Hepatocyte (in vitro differentiated cells): ENCODE measurements at places on chromosomes 4 and X.

DNA sequence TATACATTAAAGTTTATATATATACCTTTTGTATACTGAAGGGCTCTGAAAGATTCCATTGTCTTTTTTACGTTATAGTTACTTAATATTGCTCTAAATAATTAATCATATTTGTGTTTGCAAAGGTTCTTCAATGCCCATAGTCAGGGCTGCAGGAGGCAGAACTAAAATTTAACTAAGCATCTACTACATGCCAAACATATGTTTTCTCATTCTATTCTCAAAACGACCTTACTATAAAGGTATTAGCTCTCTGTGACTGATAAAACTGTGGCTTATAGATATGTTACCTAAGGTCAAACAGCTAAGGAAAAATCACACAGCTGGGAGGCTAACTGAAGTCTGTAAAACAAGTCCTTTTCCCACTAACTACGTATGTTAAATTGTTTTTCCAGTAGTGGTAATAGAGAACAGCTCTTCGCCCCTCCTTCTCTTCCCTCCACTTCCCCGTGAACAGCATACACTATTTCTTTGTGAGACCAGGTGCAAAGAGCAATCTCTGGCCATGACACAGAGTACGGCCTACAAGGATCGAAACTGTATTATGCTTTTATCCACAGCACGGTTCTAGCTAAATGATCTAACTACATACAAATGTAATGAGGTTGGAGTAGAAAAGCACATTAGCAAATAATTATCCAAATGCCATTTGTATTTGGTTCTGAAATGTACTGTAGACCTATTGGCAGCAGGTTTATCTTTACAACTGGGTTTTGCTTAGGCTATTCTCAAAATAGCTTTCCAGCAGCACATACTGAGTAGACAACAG, 1.7 kb downstream of the CNOT6L start:
- DNase-seq = peak; percentile 57

GRCh38 chr4:48193096-48193836, 59.2 kb upstream of the TXK start:
- no peak for DNase-seq

GRCh38 chr4:57095956-57096355, 14.2 kb downstream of the IGFBP7 start:
- no peak for DNase-seq

DNA sequence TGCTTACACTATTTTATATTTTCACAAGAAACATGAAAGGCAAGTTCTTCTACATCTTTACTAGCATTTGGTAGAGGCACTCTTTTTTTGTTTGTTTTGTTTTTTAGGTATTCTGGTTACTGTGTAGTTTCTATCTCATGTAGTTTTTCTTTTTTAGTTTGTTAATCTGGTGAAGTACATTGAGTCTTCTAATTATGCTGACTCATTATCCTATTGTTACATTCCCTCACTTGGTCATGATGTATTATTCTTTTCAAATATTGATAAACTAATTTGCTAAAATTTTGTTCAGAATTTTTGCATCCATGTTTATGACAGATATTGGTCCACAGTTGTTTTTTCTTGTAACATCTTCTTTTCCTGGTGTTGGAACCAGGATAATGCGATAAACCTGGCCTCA, 4.7 kb downstream of the GK2 start:
- DNase-seq = no peak

GRCh38 chr4:53584658-53585057, 6.6 kb downstream of the LNX1 start:
- DNase-seq = no peak

GRCh38 chrX:103615781-103616371, 8.1 kb downstream of the TCEAL3 start:
- no peak for DNase-seq

- DNase-seq = peak; percentile 25
These were observed 510 bp downstream of the HMGB3 start for GRCh38 chrX:150983521-150984168.

DNA sequence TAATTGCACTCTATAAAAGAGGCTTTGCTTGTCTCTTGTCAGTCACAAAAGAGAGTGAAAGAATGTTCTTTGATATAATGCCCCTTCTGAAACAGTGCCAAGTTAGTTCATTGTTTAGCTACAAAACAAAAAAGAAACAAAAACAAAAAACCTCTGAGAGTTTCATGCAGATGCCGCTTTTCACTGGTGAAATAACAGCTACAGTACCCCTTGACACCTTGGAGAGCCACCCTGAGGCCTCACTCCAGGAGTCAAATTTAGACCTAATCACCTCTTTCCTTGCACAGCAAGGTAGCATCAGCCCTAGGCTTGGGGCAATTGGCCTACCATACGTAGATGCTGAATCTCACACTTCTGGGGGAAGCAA, 185.2 kb downstream of the UNC5C start:
- DNase-seq = no peak

DNA sequence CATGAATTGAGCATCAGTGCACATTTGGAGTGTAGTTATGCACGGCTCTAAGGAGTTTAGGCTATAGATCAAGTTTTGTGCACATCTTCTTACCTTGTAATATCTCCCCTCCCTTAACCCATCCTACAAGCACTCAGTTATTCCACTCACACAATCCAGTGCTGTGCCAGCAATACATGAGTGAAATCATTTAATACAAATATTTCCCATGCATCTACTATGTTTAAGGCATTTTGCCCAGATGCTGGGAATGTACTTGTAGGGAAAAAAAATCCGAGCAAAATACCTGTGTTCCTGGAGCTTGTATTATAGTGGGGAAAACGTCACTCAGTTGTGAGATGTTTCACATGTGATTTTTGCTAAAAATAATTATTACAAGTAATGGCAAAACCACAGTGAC, 191.6 kb upstream of the LDB2 start:
- no peak for DNase-seq

DNA sequence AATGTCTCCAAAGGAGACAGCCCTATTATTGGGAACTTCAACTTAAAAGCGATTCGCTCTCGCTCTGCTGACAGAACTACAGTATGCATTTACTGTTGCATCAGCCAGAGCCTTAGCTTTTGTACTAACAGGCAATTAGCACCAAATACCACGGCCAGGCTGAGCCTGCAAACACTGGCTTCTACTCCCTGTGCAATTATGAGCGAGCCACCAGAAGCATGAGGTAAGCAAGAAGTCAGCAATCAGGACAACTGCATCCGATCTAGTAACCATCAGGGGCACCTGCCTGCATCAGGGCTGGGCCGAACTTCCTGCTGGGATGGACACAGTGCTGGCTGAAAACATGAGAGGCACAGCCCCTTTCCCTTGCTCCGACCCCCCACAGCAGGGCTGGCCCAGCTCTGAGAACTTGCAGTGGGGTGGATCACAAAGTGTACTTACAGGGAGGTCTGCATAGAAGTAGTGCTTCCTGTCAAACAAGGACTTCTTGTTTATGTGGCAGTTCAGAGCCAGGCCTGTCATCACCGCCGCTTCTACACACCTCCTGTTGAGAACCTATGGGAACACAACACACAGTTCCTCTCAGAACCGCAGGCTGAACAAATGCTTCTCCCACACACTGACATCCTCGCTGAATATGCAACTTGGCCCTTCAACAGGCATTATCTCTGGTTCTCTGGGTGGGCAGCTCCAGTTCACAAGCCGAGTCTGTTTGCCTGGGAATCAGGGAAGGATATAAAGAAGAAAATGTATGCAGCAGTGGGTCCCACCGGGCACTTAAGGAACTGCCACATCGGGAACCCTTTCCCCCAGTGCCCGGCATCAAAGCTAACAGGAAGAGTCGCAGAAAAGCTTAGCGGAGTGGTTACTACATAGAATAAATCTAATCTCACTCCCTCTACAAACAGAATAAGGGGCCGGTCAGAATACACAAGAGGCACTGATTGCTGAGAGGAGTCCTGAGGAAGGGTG, 41.5 kb downstream of the GATB start:
- DNase-seq = no peak

- DNase-seq = no peak
These were observed 3.4 kb upstream of the MAML3 start for GRCh38 chr4:140157341-140157740.

- no peak for DNase-seq
These were observed 147.3 kb upstream of the CLNK start for GRCh38 chr4:10831727-10832408.

- DNase-seq = no peak
These were observed 261.8 kb downstream of the DHX15 start for GRCh38 chr4:24322511-24322910.

DNA sequence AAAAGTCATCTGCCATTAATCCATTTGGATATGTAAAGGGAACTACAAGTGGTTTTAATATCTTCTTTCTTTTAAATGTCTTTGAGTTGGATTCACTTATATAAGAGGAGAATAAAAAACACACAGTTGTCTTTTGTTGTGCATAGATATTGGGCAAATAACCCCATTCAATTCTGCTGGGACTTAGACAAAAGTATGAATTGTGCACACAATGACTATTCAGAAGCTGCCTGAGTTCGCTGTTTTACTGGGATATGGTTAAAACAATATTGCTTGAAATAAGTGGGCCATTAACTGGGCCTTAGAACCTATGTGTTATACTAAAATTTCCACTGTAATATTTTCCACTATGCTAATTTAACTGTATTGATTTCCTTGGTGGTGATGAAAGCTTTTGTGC, 71.7 kb downstream of the PCYT1B start:
- DNase-seq = no peak

GRCh38 chr4:107757283-107757682, 37.2 kb upstream of the PAPSS1 start:
- DNase-seq = no peak

- no peak for DNase-seq
These were observed 39.7 kb downstream of the CORIN start for GRCh38 chr4:47798165-47798564.

- no peak for DNase-seq
These were observed 362.5 kb upstream of the TRAM1L1 start for GRCh38 chr4:117447925-117448324.

DNA sequence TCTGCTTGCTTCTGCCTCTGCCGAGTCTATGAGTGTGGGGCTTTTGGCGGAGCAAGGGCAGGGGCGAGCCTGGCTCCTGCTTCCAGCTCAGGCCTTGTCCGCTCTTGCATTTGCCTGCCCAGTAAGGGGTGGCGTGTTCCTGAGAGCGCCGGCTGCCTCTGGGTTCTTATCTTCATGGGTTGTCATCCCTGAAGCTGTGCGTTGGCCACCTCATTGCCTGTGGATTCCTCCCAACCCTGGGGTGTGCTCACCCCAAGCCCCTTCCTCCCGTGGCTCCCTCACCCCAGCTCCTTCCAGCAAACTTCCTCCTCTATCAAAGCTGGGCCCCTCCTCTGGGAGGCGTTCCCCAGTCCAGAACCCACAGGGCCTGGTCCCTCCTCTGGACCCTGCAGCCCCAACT, 17.5 kb downstream of the SH3BP2 start:
- DNase-seq = no peak

- peak; percentile 18 for DNase-seq
These were observed 19.5 kb downstream of the SMPX start for GRCh38 chrX:21738210-21738949.

- no peak for DNase-seq
These were observed 17.9 kb downstream of the COQ2 start for GRCh38 chr4:83266689-83267088.

GRCh38 chr4:74158466-74159142, 686 bp downstream of the MTHFD2L start:
- no peak for DNase-seq

GRCh38 chr4:76821641-76822040, 76.3 kb downstream of the SOWAHB start:
- DNase-seq = no peak

GRCh38 chrX:9189286-9189685, 155.4 kb upstream of the FAM9B start:
- no peak for DNase-seq

DNA sequence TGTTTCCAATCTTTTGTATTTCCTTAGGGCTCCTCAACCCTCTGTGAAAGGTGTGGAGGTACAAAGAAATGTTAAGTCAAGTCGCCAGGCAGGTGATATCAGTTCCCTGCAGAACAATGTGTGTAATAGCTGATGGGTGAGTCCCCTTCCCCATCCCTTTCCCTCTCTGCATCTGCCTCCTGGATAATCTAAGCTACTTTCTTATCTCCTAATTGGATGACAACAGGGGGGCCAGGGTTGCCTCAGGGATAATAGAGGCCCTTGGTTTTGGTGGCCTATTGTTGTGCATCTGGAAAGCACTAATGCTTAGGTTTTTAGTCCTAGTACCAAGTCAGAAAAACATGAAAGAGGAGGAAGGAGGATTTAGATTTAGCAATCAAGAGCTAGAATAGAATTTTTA, 29.1 kb downstream of the MAGED1 start:
- no peak for DNase-seq

GRCh38 chr4:150126864-150127203, 48.6 kb downstream of the DCLK2 start:
- no peak for DNase-seq

GRCh38 chr4:112704991-112705845, 68.3 kb downstream of the LARP7 start:
- peak; percentile 74 for DNase-seq

DNA sequence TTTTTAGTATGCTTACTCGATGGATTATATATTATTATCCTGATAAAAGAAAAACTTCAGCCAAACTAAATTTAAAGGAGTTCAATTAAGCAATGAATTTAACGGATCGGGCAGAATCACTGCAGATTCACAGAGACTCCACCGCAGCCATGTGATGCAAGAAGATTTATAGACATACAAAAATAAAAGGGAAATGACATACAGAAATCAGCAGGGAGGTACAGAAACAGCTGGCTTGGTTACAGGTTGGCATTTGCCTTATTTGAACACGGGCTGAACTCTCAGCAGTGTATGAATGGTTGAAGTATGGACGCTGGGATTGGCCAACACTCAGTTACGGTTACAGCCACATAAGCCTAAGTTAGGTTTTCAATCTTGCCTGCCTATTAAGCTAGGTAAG, 35.4 kb upstream of the DHRSX start:
- no peak for DNase-seq

GRCh38 chr4:163353054-163353453, 9.4 kb downstream of the NPY5R start:
- DNase-seq = no peak

GRCh38 chrX:136205882-136206380, 45.3 kb downstream of the MAP7D3 start:
- no peak for DNase-seq

- peak; percentile 68 for DNase-seq
These were observed 733 bp upstream of the NAA15 start for GRCh38 chr4:139300431-139301112.

GRCh38 chr4:144384408-144384807, 243.9 kb upstream of the GYPA start:
- DNase-seq = no peak

DNA sequence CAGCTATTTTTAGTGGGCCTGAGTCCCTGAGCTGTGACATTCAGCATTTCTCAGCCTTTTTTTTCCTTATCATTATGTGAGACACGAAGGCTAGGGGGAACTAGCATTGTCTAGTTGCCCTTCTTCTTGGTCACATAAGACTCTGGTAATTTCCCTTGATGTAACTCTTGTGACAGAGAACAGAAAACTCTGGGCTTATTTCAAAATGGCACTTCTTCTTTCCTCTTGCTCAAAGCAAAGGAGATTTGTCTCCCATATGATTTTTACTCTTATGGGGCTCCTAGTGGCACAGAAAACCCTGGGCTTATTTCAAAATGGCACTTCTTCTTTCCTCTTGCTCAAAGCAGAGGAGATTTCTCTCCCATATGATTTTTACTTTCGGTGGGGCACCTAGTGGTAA, 14.7 kb downstream of the ATXN3L start:
- no peak for DNase-seq
